RPMI8226 (cell line): ENCODE measurements at places on chromosomes 13 and 19.

- DNase-seq: no peak
Observed at GRCh38 chr19:46959894-46960556, 59.6 kb upstream of the NPAS1 start.

- DNase-seq: no peak
Observed at GRCh38 chr13:65631078-65631477, 1599.1 kb downstream of the PCDH9 start.

DNA sequence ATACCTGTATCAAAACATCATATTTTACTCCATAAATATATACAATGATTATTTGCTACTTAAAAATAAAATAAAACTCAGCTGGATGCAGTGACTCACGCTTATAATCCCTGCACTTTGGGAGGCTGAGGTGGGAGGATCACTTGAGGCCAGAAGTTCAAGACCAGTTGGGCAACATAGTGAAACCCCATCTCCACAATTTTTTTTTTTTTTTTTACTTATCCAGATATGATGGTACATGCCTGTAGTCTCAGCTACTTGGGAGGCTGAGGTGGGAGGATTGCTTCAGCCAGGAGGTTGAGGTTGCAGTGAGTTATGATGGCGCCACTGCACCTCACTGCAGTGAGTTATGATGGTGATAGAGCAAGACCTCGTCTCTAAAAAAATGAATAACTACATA lies 22.4 kb downstream of the POU2F2 start:
- no peak for DNase-seq

GRCh38 chr19:40283414-40284250 lies 1.5 kb downstream of the AKT2 start:
- no peak for DNase-seq

GRCh38 chr13:22112956-22113745 lies 442.3 kb downstream of the FGF9 start:
- no peak for DNase-seq

GRCh38 chr13:99342723-99343315 lies 35.6 kb upstream of the GPR183 start:
- no peak for DNase-seq

DNA sequence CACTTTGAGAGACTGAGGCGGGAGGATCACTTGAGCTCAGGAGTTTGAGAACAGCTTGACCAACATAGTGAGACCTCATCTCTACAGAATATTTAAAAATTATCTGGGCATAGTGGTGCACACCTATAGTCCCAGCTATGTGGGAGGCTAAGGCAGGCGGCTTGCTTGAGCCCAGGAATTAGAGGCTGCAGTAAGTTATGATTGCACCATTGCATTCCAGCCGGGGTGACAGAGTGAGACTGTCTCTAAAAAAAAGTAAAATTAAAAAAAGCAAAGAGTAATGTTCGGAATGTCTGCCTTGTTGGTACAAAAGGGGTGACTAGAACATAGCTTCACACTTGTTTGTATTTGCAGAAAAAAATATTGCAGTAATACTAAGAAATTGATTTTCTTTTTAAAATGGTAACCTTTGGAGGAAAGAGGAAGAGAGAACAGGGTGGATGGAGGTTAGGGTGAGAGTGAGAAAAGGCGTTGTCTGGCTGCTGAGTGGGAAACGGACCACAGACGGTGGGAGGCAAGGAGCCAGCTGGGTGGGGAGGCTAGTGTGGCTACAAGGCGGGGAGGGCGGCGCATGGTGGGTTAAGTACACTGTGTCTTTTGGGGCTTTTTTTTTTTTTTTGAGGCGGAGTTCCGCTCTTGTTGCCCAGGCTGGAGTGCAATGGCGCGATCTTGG lies 10.2 kb downstream of the PPP1R14A start:
- DNase-seq: no peak

- no peak for DNase-seq
Observed at GRCh38 chr13:80399340-80400163, 58.6 kb upstream of the SPRY2 start.

DNA sequence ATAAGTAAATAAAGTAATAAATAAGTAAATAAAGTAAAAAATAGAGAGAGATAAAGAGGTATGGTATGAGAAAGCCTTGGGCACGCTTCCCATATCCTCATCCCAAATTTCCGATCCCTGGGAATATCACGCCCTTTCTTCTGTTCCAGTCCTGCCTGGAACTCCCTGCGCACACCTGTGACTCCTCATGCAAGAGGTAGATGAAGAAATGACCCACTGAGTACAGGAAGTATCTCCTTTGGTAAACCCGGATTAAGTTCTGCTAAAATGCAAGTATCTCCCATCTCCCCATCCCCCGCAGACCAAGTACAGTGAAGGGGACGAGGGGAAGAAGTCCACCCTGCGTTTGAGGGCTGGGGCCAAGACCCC lies 399 bp upstream of the ZNF136 start:
- DNase-seq: no peak
